ENCODE measurements at places on chromosomes 16 and 17. TPM values are rescaled to one million over a fixed set of nuclear protein-coding genes. Genes with fewer than 3 reads are reported as not detected.

The ALOXE3 gene
- 0.57 TPM for total RNA-seq

- DNase-seq: no peak
Measured at GRCh38 chr17:28907709-28908475, 5.0 kb upstream of the DHRS13 start.

GRCh38 chr17:8066841-8067775, 20.4 kb downstream of the ALOX12B start:
- DNase-seq: no peak

- DNase-seq: no peak
Measured at GRCh38 chr17:58968426-58969061, 138.1 kb downstream of the TRIM37 start.
